ENCODE measurements at places on chromosomes 12 and 14. TPM values are rescaled to one million over a fixed set of nuclear protein-coding genes. Genes with fewer than 3 reads are reported as not detected.

TMEM52B gene
- total RNA-seq, result 3.1 TPM

ZNF605 gene
- 11.4 TPM for total RNA-seq

DNA sequence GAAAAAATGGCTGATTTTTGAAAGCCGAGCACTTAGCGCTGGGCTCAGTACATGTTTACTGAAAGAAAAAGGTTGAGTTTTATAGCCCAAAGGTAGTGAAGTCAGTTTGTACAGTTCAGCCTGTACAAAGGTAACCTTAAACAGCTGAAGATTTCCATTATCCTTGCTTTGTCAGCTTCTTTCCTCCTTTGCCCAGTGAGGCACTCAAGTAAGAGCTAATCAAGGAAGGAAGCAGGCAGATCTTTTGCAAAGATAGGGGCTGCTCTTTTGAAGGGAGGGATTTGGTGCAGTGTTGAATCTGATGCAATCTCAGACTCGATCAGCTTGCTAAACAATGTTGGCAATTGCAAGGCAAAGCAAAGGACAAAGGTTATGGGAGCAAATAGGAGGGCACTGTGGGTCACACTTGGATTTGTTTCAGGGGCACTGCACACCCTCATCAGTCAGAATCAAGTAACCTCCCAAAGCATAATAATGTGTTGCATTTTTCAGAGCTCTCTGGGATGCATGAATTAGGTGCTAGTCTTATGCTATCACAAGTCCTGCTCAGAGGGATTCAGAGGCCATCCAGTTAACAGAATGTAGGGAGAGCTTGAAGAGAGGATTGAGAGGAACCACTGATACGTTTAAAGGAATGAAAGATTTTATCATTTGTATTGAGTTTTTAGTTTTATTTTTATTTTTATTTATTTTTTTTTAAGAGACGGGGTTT is 44.4 kb downstream of the ANO6 start:
- H3K27me3 ChIP-seq, result no peaks in the 10 kb centered on the region
- no peaks in the 10 kb centered on the region for H3K36me3 ChIP-seq
- no peak overlapping the region for H3K4me3 ChIP-seq
- DNase-seq, result peak; percentile 29

KIF21A gene
- total RNA-seq, result 1.1 TPM

SMCO2 gene
- total RNA-seq, result not detected

Data from IMR-90 (cell line).